ENCODE measurements at places on chromosomes 6 and 20.

DNA sequence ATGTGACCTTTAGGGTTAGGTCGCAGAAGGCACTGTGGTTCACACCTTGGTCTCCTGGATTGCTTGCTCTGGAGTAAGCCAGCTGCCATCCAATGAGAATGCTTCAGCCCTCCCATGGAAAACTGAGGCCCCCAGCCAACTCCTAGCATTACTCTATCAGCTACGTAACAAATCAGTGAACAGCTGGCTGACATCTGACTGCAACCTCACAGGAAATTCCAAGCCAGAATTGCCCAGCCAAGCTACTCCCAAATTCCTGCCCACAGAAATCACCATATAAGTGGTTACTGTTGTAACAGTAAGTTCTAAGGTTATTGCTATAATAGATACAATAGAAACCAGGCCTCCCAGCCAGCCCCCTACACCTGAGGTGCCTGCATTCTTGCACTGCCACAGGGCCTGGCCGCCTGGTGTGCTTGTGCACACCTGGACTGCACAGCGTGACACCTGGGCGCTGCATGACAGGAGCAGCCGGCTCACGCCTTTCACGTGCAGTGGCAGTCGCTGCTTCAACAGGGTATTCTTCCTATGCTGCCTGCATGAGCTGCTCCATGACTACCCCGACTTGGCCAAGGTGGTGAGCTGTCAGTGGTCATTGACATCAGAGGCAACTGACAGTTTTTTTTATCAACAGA lies 429.7 kb upstream of the RUNX2 start:
- DNase-seq = no peak

DNA sequence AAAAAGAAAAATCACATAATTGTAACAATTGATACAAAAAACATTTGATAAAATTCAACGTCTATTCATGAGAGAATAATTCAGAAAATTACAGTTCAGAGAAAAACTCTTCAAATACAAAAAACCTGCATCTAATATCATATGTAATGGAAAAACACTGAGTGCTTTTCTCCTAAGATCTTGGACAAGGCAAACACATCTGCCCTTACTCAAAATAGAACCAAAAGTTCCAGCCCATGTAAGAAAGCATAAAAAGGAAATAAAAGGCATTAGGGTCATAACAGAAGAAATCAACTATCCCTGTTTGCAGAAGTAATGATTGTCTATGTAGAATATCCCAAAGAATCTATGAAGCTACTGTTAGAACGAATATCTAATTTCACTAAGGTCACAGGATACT lies 721.4 kb downstream of the RFPL4B start:
- DNase-seq = no peak

- no peak for DNase-seq
Measured at GRCh38 chr6:118174071-118174470, 267.0 kb downstream of the SLC35F1 start.

DNA sequence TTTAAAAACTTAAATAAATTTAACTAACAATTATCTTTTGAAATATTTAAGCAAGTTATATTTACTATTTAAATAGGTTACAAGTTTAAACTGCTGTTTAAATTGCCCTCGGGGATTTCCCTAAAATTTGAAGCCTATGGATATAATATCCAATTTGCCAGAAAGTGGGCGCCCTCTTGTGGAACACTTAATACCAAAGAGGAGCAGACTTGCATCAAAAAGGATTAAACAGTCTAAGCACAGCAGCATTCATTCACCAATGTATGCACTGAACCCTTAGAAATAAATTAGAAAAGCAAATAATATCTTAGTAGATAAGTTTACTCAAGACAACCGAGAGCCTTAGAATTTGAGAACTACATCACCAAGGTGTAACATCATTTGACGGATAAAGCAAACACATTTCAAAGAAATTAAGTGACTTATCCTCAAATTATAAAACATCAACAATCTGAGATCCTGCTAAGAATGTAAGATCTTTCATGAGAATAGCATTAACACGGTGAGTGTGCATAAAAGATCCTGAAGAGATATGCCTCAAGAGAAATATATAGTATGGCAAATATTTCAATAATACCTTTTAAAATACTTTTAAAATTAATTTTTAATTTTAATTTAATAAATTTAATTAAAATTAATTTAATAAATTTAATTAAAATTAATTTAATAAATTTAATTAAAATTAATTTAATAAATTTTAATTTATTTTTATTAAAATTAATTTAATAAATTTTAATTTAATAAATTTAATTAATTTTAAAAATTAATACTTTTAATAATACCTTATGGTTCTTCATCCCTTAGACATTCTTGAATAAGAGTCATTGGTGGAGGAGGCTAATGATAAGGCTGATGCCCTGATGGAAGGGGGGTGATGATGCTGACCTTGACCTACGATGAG lies 11.5 kb upstream of the MEP1A start:
- DNase-seq = peak; percentile 6

- DNase-seq = no peak
Measured at GRCh38 chr6:16432075-16433032, 194.0 kb downstream of the GMPR start.

DNA sequence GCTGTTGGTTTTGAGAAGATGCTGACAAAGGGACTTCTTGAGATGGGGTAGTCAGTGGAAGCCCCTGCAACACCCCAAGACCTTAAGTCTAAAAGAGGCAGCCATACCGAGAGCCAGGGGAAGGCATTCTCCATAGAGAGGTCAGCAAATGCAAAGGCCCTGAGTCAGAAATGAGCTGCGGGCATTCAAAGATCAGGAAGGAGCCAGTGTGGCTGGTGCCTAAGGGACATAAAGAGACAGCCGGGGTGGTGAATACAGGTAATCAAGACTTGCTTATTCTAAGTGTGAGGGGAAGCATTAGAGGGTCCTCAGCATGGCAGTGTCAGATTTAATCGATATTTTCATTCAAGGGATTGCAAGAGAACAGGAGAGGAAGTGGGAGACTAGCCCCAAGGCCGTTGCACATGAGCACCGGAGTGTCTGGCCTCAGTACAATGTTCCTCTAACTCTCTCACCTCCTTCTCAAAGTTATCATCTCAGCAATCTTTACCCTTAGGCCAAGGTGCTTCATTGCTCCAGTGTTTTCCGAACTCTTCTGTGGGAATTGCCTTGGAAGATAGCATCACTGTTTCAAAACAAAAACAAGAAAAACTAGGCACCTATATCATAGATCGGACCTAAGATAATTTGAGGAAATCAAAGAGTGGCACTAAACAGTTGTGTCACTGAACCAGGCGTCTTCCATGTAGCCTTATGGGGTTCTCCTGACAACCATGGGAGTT lies 173.2 kb downstream of the DOK5 start:
- no peak for DNase-seq

- DNase-seq = no peak
Measured at GRCh38 chr6:155041741-155042279, 46.7 kb downstream of the TIAM2 start.

GRCh38 chr6:166204852-166205650 lies 37.4 kb upstream of the TBXT start:
- DNase-seq = no peak

DNA sequence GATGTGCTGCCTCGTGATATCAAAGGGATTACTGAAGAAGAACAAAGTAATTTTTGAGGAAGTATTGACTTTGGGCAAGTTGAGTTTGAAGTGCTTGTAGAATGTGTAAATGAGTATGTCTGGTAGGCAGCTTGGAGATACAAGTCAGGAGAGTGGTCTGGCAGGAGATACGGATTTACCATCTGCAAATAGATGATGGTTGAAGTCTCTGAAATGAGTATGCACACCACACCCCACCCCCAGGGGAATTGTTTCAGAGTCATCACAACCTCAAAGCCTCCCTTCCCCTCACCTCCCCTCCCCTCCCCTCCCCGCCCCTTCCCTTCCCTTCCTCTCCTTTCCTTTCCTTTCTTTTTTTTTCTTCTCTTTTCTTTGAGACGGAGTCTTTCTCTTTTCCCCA lies 16.4 kb upstream of the MCUR1 start:
- no peak for DNase-seq

GRCh38 chr6:105170059-105170458 lies 9.8 kb downstream of the POPDC3 start:
- no peak for DNase-seq
